ENCODE measurements at places on chromosomes 5 and 9.

- DNase-seq, result no peak
These were observed 106.7 kb downstream of the SERINC5 start for GRCh38 chr5:80149161-80149609.

- DNase-seq, result no peak
These were observed 370.7 kb downstream of the ZSWIM6 start for GRCh38 chr5:61702784-61703183.

DNA sequence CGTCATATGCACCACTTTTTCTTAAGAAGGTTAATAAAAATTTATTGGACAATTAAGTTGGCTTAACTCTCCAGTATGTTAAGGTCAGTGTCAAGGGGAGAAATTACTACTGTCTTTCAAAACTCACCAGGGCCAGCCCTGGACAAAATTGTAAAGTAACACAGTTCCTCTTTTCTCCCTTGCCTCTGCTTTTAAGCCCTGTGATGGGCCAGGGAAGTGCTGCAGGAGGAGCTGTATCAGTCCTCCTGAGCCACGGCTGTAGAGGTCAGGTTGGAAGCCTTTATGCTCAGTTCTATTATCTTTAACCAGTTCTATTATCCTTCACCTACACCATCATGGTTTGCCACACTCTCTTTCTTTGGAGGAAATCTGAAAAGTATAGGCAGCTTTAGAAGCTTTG is 11.5 kb upstream of the PPP2R2B start:
- no peak for DNase-seq

DNA sequence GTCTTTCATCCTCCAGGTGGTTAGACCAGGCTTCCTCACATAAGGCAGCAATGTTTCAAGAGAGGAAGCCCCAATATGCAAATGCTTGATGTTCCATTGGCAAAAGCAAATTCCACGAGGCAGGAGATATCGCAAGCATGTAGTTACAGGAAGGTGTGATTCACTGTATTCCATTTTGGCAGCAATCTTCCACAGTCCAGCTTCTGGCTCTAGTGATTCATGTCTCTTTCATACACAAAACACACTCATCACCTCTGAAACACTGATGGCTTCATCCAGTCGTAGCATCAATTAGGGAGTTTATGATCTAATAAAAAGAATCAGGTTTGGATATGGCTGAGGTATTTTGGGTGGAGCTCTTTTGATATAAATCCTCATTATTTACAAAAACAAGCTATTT is 552.2 kb upstream of the RIOK2 start:
- DNase-seq, result no peak

All from stimulated activated CD4-positive, alpha-beta T cell treated with anti-CD3 and anti-CD28 coated beads, TNF-alpha, amount 100 ng/mL, for 1 hour (primary cell).